ENCODE measurements at places on chromosomes 16 and 17.
A peak's percentile ranks its signal among the peaks of the same experiment; 100 is the strongest.

- no peak for DNase-seq
Observed at GRCh38 chr16:72001180-72001874, 1.1 kb upstream of the PKD1L3 start.

DNA sequence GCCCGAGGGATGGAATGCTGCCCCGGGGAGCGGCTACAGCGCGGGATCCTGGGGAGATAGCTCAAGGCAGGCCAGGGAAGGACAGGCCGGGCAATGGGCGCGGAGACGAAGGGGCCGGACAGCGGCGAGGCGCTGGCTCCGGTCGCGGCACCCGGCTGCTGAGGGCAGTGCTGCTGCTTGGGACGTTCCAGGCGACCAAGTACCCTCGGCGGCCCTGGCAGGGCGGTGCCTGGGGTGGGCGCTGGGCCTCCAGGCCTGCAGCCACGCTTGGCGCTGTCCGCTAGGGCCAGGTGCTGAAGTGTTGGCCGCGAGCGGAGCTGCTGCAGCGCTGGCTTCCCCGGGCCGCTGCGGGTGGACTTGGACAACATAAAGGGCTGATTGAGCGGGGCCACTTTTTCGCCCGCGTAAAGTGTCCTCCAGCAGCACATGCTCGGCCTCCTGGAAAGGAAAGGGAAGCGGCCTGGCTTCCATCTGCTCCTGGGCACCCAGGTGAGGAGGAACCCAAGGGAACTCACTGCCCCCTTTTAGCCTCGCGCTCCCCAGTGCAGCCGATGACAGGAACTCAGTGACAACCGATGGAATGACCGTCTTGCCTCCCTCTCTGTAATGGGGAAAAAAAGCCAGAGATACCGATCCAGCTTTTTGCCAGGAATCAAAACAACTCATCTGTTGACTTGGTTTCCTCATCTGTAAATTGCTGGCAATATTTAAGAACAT lies 23.7 kb downstream of the CLEC3A start:
- no peak for DNase-seq

- no peak for DNase-seq
Observed at GRCh38 chr16:71474864-71475263, 12.8 kb upstream of the ZNF23 start.

DNA sequence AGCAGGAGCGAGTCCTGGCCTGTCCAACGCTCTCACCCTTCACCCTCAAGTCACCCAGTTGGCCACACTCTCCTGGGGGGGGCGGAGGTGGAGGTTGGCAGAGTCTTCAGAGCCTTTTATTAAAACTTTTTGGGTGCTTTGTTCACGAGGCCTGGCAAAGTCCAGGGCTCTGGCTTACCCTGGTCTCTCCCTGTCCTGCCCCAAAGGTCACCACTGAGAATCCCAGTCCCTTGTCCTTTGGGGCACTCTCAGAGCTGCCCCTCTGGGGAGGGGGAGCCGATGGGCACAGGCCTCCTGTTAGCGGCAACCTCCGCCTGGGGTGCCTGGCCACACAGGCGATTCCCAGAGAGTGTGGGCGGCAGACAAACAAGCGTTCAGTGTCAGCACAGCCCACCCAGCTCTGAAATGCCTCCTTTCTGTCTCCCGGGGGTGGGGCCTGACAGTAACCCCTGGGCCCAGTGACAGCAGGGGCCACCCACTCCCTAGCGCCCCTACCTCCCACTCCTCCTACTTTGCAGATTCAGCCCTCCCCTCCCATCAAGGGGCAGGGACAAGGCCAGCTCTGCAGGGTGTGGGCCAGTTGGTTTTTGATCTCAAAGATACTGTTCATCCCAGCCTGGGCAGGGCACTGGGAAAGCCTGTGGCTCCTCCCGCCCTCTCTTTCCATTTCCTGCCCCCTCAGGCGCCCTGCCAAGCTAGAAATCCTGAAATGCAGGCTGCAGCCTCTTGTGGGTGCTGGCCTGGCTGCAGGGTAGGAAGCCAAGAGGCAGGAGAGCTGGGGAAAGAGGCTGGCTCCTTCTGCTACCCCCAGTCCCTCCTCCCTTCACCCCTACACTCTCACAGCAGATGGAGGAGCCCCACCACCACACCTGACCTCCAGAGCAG lies 36.6 kb upstream of the EMP2 start:
- DNase-seq = no peak

- DNase-seq = no peak
Observed at GRCh38 chr16:13939821-13940220, 19.9 kb downstream of the ERCC4 start.

- DNase-seq = peak; percentile 80
Observed at GRCh38 chr17:4806777-4807604, at the start of gene PLD2. Gene PLD2 (plus strand): TSS chr17:4807152. CDS start chr17:4807773, 621 bp downstream.

- no peak for DNase-seq
Observed at GRCh38 chr17:81666092-81666341, 388 bp downstream of the OXLD1 start.

- no peak for DNase-seq
Observed at GRCh38 chr17:70086516-70086915, 11.5 kb downstream of the KCNJ16 start.

DNA sequence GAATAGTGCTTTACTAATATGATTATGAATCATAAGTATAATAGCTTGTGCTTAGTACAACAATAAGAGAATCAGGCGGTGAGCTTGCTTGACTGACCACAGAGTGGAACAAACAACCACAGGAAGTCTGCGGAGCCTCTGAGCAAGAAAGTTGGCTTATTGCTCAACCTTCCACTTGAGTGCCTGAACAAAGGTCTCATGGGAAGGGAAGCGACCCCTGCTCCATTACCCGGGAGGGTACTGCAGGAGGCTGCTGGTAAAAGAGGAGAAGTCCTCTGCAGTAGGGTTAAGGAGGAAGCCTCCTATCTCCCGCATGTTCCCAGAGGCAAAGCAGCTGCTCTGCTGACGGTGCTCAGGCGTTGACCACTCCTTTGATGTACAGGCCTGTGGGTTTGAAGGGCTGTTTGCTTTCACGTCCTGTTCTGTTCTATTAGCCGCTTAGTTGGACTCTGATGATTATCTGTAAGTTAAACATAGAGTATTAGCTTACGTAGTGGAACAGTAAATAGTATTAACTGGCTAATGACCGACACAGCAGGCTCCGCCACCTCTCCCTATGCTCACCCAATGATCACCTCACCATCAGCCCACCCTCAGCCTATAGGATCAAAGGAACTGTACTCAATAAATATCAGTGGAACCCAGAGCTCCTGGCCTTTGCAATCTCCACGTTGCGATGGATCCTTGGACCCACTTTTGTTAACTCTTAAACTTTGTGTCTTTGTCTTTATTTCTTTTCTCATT lies 17.5 kb downstream of the ALOX15B start:
- peak; percentile 23 for DNase-seq

GRCh38 chr16:30786936-30787612 lies at the start of gene ZNF629:
Gene ZNF629 (minus strand): TSS chr16:30787205. CDS start chr16:30784482, 2,723 bp downstream.
- no peak for DNase-seq

- DNase-seq = no peak
Observed at GRCh38 chr16:78623796-78624195, 524.3 kb downstream of the WWOX start.

DNA sequence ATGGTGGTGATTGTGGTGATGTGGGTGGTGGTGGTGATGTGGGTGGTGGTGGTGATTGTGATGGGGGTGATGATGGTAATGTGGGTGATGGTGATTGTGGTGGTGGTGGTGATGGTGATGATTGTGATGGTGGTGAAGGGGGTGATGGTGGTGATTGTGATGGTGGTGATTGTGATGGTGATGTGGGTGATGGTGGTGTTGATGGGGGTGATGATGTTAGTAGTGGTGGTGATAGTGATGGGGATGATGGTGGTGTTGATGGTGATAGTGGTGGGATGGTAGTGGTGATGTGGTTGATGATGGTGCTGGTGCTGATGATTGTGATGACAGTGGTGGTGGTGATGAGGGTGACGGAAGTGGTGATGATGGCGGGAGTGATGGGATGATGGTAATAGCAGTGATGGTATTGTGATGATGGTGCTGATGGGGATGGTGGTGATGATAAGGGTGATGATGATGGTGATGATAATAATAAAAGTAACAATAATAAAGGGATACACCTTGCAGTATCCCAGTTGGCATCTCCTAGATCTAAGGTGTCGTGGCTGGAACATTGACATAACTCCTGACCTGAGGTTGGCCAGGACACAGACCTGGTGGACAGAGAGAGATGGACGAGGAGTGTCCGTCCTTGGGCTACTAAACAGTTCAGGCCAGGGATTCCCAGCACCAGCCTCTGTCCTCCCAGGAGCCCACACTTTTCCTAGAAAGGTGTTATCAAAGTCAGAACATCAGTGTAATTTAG lies 344.5 kb downstream of the SEC14L1 start:
- peak; percentile 40 for DNase-seq

DNA sequence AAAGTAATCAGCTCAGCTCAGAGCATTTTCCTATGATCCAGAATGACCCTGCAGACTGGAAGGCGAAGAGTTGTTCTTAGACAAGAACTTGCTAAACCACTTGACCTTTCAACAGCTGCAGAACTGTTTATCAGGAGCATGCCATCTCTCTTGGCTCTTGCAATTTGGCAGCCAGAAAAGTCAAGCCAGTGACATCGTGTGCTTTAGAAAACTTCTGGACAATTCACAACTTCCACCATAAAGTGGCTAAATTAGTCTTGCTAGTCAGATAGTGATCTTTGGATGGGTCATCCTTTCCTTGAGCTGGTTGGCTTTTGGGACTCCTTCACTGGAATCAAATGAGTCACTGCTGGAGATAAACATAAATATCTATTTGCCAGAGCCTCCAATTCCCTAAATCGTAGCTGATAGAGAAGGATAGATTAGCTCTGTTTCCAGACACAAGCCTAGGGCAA lies 146.5 kb downstream of the MAP2K6 start:
- DNase-seq = no peak

- no peak for DNase-seq
Observed at GRCh38 chr16:68259007-68259825, 5.1 kb upstream of the SLC7A6 start.

DNA sequence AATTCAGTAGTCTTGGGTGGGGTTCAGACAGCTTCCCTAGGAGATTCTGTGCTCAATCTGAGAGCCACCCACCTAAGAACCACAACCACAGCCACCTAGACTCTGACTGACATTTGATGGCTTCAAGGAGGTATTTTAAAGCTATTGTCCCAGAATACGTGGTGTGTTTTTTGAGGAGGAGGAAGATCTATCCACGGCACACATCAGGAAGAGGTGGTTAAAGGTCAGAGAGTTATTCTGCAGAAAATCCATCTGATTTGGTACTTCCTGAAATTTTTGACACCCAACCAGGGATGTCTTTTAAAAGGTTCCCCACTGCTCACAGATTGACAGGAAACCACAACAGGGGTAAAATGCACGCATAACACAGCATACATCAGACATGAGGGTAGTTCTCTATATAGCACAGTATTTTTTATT lies 25.1 kb downstream of the SMARCE1 start:
- peak; percentile 33 for DNase-seq

- DNase-seq = no peak
Observed at GRCh38 chr17:77223642-77224420, 83.1 kb downstream of the SEC14L1 start.

DNA sequence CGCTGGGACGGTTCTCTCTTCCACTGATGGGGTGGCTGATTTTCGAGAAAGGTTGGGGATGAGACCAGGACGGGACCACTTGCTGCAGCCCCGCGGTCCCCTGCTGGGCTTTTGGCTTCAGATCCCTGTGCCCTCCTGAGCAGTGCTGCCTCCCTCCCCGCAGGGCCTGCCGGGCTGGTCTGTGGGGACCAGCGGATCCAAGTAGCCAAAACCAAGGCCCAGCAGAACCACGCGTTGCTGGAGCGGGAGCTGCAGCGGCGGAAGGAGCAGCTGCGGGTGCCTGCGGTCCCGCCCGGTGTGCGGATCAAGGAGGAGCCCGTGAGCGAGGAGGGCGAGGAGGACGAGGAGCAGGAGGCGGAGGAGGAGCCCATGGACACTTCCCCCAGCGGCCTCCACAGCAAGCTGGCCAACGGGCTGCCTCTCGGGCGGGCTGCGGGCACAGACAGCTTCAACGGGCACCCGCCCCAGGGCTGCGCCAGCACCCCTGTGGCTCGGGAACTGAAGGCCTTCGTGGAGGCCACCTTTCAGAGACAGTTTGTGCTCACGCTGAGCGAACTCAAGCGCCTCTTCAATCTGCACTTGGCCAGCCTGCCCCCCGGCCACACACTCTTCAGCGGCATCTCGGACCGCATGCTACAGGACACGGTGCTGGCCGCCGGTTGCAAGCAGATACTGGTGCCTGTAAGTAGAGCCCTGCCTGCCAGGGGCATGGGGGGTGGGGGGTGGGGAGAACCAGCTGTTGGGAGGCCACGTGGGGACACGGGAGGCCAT lies 28.6 kb downstream of the POLR3E start:
- DNase-seq = no peak

GRCh38 chr17:73410586-73411312 lies 98.9 kb upstream of the CDC42EP4 start:
- no peak for DNase-seq

DNA sequence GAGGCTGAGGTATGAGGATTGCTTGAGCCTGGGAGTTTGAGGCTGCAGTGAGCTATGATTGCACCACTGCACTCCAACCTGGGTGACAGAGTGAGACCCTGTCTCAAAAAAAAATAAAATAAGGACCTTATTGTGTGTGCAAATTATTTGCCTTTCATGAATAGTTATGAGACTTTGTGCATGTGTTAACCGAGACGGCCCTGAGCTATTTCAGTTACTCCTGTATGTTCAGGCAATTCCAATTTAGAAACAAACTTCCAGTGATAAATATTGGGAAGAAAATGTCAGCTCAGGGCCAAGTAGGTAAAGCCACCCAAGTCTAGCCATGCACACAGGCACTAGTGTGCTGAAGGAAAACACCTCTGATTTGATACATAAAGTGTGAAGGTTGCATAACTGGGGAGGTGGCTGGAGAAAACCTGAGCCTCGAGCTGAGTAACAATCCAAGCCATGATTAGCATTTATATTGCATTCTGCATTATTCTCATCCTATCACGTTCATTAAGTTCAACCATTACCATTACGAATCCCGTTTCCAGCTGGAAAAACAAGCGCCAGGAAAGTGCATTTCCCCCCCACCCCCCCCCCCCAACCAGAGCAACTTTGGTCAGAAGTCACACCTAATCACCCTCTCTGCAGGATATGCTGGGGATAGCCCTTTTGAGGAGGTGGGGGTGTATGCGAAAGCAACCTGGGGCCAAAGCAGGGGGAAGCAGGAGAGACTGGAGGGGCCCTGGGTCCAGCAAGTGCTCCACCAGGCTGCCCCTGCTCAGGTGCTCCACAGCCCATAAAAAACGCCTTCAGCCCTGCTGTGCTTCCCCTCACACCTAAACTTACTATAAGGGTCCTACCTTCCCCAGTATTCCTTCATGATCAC lies 18.6 kb upstream of the ENDOV start:
- DNase-seq = no peak
